ENCODE measurements at places on chromosomes 3 and 15. TPM values are rescaled to one million over a fixed set of nuclear protein-coding genes. Genes with fewer than 3 reads are reported as not detected.
A peak's percentile ranks its signal among the peaks of the same experiment; 100 is the strongest.

DNA sequence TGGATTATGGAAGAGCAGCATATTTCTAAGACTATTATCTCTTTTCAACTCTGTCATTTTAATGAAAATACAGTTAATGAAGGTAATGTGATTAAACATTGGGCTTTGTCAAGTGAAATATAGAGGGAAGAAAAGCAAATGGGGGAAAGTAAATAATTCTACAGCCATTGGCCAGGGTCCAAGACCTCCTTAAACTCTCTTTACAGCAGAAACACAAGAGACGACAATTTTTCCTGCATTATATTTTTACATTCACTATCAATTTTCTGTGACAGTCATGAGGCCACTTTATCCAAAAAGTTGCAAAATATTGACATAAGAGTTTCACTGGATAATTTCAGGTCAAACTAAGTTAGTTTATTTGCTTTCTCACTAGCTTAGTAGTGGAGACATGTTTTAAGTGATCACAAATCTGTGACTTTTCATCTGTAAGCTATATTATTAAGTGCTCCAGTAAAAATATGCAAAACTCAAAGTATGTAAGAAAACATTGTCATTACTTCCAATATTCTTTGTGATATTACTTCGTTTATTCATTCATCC, 385.9 kb upstream of the DPH6 start:
- no peak for DNase-seq

DNA sequence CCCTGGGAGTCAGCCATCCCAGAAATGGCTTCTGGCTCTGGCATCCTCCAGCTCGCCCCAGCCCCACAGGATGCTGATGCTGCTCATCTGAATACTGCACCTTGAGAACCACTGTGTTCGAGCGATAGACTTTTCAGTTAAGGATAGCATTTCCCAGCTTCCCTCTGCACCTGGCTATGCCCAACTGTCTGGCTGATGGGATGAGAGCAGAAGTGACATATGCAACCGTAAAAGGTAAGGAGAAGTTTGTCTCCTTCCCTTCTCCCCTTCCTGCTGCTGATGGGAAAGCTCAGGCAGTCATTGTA, 9.7 kb upstream of the HHATL start:
- DNase-seq, result peak; percentile 44

GRCh38 chr15:65914386-65914785, 45.1 kb downstream of the RAB11A start:
- no peak for DNase-seq

DNA sequence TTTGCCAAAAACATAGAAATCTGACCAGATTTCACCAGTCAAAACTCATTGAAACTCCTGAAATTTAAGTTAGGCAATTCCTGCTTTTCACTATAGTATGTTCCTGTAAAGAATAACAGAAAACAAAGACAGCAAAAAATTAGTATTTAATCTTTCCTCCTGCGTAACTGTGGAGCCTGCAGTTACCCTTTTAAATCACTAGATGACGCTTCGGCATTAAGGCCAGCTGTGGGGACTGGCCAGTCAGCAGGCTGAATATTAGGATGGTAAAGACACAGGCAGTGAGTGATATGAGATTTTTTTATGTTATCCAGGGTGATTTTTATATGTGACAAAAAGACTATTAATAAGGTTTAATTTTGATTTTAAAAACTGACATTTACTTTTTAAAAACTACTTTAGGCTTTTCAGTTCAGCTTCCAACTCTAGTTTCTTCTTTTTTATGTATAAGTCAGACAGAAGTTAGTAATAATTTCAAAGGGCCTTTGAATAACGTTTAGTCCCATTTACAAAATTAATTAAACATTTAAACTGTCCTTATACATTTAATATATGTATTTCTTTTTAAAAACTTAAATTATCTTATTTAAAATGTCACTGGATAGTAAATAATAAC, 165.1 kb downstream of the PPM1L start:
- no peak for DNase-seq

GRCh38 chr3:195808741-195809290, 2.9 kb downstream of the MUC4 start:
- DNase-seq, result no peak

DNA sequence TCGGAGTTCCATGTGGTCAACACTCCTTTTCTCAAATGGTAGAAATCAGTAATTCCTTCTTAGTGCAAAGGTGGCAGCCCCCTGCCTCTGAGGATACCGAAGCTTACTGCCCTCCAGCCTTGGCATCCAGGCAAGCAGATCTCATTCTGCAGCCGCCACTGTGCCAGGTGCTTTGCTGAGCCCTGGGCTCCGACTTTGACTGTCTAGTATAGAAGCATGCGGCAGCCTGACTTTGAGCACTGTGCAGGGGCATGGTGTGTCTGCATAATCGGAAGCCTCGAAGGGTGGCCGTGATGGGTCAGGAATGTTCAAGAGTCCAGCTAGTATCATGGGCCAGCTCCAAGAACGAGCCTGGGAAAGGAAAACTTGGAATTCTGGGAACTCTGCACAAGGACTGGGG, 39.7 kb downstream of the ABTB1 start:
- no peak for DNase-seq

- no peak for DNase-seq
These were observed 22.5 kb downstream of the CCR4 start for GRCh38 chr3:32973982-32974381.

DNA sequence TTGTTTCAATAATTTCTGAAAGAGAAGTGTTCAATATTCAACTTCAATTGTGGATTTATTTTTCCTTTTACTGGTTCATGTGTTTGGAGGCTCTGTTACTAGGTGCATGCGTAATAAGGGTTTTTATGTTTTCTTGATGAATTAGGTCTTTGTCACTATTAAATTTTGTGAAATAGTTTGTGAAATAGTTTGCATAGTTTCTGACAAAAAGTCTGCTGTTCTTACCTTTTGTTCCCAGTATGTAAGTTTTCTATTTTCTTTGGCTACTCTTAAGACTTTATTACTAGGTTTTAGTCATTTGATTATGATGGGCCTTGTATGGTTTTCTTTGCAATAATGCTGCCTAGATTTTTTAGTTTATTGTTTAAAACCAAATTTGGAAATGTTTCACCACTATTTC, 38.0 kb downstream of the MEF2A start:
- no peak for DNase-seq

GRCh38 chr15:80551348-80551747, 143.8 kb upstream of the ABHD17C start:
- DNase-seq, result no peak

- DNase-seq, result no peak
These were observed 929 bp upstream of the MTMR10 start for GRCh38 chr15:30992249-30992864.

- no peak for DNase-seq
These were observed 18.3 kb downstream of the ZIC4 start for GRCh38 chr3:147387885-147388699.

CLEC3B gene
- total RNA-seq, result 0.43 TPM

FRMD4B gene
- total RNA-seq, result 38.7 TPM

GCNT3 gene
- total RNA-seq, result 32.7 TPM

BNC1 gene
- 2.4 TPM for total RNA-seq

ARL14 gene
- total RNA-seq, result 1.9 TPM

GATM gene
- 17.8 TPM for total RNA-seq

THPO gene
- 0.41 TPM for total RNA-seq

P2RY13 gene
- total RNA-seq, result not detected

CLDN16 gene
- 0.10 TPM for total RNA-seq

LYZL4 gene
- total RNA-seq, result not detected

SLC15A2 gene
- 3.4 TPM for total RNA-seq
